ENCODE measurements at places on chromosomes 3 and 15. TPM values are rescaled to one million over a fixed set of nuclear protein-coding genes. Genes with fewer than 3 reads are reported as not detected.

The CEMIP gene
- total RNA-seq, result 0.85 TPM

The PAK6 gene
- total RNA-seq, result not detected

The ZXDC gene
- 22.2 TPM for total RNA-seq

DNA sequence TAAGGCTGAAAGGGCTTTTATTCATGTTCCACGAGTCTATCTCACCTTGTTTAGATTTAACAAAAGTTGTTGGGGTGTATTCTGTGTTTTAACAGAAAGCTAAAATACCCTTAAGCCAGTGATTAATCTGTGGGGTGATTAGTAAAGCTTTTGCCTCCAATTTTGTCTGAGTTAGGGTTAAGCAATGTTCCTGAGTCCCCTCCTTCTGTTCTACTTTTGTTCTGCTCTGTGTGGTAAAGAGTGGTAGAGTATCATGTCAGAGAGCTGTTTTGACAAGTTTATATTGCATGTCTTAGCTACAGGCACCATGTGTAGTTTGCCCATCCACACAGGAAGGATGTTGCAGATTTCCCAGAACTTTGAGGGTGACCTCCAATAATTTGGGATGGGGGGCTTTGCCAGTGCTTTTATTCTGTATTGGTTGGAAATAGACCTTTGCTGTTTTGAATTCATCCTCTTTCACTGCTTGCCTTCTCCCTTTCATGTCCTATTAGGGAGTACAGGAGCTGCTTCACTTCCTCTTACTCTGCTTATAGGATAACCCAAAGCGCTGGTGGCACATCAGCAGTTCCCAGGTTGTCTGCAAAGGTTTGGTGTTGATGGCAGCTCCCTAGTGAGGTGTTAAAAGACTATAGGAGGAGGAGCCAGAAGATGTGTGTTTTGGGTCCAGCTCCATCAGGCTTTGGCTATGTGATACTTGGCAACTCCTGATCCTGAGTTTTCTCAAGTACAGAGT lies 7.4 kb downstream of the PDE8A start:
- no peak for DNase-seq

DNA sequence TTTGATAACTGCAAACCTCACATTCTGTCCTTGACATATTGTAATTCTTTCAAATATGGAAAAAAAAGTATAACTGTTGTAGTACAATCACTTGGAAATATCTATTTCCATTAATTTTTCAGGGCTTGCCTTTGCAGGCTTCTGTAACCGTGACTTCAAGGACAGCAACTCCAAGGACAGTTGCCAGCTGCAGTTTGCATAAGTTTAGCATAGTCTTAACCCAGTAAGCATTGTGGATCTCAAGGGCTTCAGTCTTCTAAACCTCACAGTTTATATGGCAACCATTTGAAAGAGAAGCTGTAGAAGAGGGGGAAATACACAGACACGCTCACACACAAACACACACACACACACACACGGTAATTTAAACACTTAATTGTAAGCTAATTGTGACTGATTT lies 112.8 kb upstream of the GPR149 start:
- no peak for DNase-seq

- DNase-seq, result peak; percentile 86
These were observed 61.9 kb downstream of the HMG20A start for GRCh38 chr15:77482570-77482969.
